ENCODE measurements at places on chromosomes 1 and 21. TPM values are rescaled to one million over a fixed set of nuclear protein-coding genes. Genes with fewer than 3 reads are reported as not detected.

DNA sequence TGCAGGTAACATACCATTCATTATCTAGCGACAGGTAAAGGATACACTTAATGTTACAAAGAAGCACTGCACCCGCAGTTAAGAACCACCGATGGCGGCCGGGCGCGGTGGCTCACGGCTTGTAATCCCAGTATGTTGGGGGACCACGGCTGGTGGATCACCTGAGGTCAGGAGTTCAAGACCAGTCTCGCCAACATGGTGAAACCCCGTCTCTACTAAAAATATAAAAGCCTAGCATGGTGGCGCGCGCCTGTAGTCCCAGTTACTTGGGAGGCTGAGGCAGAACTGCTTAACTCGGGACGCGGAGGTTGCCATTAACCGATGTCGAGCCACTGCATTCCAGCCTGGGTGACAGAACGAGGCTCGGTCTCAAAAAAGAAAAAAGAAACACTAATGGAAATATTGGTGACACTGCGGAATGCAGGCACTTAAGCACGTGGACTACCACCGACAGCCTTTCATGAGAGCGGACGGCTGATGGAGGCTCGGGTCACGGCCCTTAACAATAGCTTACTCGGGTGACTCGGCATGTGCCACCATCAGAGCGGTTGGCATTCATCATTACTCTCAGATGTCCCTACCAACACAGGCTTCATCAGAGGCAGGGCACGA lies 542 bp downstream of the GAS5 start:
- no peak for DNase-seq

Gene HSD3B1
- not detected for total RNA-seq

- DNase-seq = no peak
Measured at GRCh38 chr1:4650481-4650880, 3.9 kb upstream of the AJAP1 start.

GRCh38 chr1:207286786-207287468 lies 34.6 kb upstream of the CD55 start:
- no peak for DNase-seq

Gene SYDE2
- 8.3 TPM for total RNA-seq

- DNase-seq = no peak
Measured at GRCh38 chr1:245099401-245099800, 55.4 kb upstream of the KIF26B start.

DNA sequence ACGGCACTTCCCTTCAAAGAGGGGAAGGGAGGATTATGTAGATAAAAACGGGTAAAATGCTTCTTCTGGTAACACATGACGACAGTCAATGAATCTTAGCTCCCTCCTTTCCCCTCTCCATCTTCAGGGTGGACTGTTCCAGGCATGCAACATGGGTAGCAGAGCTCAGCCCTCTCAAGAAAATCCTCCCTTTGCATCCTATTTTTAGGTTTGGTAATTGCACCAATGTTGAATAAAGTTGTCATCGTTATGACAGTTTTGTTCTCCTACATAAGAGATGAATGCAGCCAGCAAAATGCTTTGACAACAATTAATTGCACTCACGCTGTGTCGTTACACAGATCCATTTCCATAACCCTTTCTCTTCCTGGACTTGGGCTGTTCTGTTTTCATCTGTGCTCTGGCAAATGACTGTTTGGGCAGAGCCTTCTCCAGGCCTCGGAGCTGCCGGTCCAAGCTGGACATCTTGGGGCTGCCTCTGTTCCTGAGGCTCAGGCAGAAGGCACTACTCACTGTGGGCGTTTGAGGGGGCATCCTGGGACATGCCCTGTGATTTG lies 127.6 kb downstream of the CNIH3 start:
- DNase-seq = no peak

- peak; percentile 58 for DNase-seq
Measured at GRCh38 chr21:42009018-42009830, 936 bp downstream of the ZBTB21 start.

- DNase-seq = no peak
Measured at GRCh38 chr1:196684476-196684875, 32.6 kb downstream of the CFH start.

- DNase-seq = no peak
Measured at GRCh38 chr1:93732514-93732913, 50.9 kb upstream of the BCAR3 start.

Data from omental fat pad (tissue), 4 donors.